ENCODE measurements at places on chromosomes 1 and 21.

DNA sequence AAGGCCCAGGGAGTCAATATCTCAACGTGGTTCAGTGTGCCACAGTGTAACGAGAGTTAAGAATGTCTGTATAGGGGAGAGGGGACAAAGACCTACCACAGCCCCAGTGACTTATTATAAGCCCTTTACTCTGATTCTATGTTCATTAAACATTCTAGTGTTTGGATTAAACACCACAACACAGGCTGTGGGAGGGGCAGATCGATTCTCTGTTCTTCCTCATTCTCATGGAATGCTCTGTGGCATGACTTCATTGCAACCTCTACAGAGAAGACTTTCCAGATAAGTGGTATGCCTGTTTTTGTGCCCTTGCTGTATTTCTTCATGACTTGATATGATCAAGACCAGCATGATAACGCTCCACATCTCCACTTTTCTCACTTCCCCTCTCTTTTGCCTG, 39.0 kb upstream of the CD5L start:
- DNase-seq, result peak; percentile 38

DNA sequence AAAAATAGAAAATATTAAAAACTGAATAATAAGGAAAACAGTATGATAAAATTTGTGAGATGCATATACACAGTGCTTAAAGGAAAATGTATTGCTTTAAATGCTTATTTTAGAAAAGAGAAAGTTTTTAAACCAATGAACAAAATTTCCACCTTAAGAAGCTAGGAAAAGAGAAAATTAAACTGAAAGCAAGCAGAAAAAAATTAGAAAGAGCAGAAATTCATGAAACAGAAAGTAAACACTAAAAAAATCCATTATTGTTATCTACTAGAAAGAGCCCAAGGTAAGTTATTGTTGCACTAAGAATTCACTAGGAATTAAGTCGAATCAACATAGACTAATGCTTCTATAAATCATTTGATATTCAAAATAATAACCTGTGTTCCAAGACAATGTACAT, 67.7 kb downstream of the PIK3R3 start:
- DNase-seq, result no peak

DNA sequence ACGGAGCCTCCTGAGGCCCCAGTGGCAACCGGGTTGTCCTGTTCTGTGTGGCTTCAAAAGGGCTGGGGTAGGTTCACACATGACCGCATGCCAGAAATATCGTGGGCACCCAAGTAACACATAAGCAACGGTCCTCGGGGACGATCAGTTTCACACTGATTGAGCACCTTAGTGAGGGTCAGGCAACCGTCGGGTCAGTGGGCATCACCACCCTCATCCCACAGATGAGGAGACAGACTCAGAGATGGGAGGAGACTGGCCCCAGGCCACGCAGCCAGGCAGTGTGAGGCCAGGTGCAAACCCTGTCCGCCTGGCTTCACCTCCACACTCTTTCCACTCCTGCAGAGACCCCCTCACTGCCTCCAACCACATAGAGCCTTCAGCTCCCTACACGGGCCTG, 309.8 kb downstream of the MATN1 start:
- DNase-seq, result no peak

DNA sequence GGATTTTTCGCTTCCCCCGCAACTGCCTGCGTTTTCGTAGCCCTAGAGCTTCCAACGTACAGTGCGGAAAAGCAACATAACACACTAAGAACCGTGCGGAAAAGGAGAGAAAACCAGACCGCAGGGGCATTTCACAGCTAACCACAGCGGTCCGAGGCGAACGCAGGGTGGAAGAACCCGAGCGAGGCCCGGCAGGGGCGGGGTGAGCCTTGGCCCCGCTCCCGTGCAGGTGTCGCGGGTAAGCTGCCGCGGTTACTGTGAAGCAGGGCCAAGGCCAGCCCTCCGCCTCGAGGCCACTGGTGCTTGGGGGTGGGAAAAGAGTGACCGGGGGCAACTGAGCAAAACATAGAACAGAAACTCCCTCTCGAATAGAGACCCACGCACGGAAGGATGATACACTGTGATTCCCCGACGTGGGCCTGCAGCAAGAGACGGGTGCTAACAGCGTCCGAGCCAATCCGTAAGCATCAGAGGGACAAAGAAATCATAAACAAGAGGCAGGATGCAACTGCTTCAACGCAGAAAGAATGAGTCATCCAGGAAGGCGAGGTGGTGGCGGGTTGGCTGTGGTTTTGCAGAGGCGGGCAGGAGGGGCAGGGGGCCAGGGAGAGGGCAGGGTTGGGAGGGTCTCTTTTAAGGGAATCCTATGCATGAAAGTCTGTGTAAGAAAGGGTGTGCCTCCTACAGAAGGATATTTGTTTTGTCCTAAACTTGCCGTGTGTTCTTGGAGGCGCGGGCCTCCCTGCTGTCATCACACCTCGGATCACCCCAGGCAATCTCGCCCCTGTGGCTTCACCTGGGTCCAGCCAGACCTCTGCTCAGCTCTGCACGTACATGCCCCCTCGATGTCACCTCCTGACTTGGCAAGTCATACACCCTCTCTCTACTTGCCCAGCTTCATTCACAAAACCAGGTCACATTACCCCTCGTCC, 7.3 kb downstream of the GNG4 start:
- DNase-seq, result no peak
